ENCODE measurements at places on chromosomes 12 and 14. TPM values are rescaled to one million over a fixed set of nuclear protein-coding genes. Genes with fewer than 3 reads are reported as not detected.

Gene RASSF9
- not detected for total RNA-seq

Gene FOXN4
- total RNA-seq: not detected

Gene KRT77
- total RNA-seq: not detected

Gene TAS2R46
- 1.3 TPM for total RNA-seq

Gene NEUROD4
- not detected for total RNA-seq

Gene TEX52
- 0.17 TPM for total RNA-seq

Gene CLEC4C
- not detected for total RNA-seq

Gene LBHD2
- total RNA-seq: not detected

All from activated CD4-positive, alpha-beta T cell treated with anti-CD3 and anti-CD28 coated beads, Interleukin-2, amount 10 ng/mL, durations not matched to agents 24 days and 14 days (primary cell).